ENCODE measurements at places on chromosomes 16 and 17. TPM values are rescaled to one million over a fixed set of nuclear protein-coding genes. Genes with fewer than 3 reads are reported as not detected.

The CNGB1 gene
- total RNA-seq: 0.08 TPM

The LGALS9B gene
- total RNA-seq: not detected

The OR1F1 gene
- total RNA-seq: 0.59 TPM

The GP1BA gene
- not detected for total RNA-seq

The TP53TG3C gene
- total RNA-seq: 0.17 TPM

The DRC3 gene
- total RNA-seq: 2.7 TPM

The BCKDK gene
- 42.1 TPM for total RNA-seq

The PPY gene
- total RNA-seq: not detected

The FLCN gene
- total RNA-seq: 32.8 TPM

The ACE gene
- 0.37 TPM for total RNA-seq

The CHAD gene
- not detected for total RNA-seq

The SLC9A5 gene
- 1.8 TPM for total RNA-seq

The EVPL gene
- 14.9 TPM for total RNA-seq

The BCAR1 gene
- total RNA-seq: 76.5 TPM

The TMC7 gene
- 9.6 TPM for total RNA-seq

The ZNF594 gene
- 1.6 TPM for total RNA-seq

The GAS7 gene
- total RNA-seq: 0.49 TPM

The NUDT16L1 gene
- 19.6 TPM for total RNA-seq

The CCL18 gene
- total RNA-seq: not detected

The TMEM92 gene
- total RNA-seq: 26.9 TPM

Data from A549 treated with DMSO at 1 μM for 4 hours (cell line).